CD4-positive, alpha-beta T cell treated with Interleukin-17A for 1 hour (primary cell): ENCODE measurements at places on chromosomes 12 and 14.

- DNase-seq: peak; percentile 19
These were observed 3.2 kb downstream of the OR4K2 start for GRCh38 chr14:19878029-19878642.

DNA sequence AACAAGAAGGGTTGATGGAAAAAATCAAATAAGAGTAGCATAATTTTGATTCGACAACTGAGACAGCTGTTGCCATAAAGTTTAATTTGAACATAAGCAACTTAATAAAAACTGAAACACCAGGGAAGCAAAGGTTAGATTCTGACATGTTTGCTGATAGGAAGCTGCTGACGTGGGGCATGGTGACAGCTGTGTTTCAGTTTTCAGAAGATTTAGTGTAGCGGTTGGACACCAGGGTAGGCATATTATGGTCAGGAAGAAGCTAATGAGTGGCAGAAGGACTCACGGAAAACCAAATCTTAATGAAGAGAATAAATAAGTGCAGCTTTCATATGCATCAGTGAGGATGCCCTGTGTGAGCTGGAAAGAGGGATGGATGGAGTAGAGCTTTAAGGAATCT, 336.7 kb upstream of the RPL10L start:
- no peak for DNase-seq

DNA sequence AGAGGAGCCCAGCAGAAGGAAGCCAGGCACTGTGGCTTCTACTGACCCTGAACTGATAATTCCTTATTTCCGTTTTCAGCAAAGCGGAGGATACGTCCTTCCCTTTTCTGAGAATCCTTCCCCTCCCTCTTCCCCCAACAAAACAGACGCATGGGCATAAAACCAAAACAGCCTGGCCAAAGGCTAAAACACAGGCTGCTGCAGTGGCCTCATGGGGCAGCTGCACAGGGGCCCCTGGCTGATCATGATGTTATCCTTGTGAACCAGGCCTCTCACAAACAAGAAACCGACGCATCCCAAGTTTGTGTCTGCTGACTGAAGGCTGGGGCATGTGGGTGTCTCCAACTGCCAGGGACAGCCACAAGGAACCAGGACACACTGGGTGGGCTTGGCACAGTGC, 23.4 kb upstream of the STON2 start:
- no peak for DNase-seq

DNA sequence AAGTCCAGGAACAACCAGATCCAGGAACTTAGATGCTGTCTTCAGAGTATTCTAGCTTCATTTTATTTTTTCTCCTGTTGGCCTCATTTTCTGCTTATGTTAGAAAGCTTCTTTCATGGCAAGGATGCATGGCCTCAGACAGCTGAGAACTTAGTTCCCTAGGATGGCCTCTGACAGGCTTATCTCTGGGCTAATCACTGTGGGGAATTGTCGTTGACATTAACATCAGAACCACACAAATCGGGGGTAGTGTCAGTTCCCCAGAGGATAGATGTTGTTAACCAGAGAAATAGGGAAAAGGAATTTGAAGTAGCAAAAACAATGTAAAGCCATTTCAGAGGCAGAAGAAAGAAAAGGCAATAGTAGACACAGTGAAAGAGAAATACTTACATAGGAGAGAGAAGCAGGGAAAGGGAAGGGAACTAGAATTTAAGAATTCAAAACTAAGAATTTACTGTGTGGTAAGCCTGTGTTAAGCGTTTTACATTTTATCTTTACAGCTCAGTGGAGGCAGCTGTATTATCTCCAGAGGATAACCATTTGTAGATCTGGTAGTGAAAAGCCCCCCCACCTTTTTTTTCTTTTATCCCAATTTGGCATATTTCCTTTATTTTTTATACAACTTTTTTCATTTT, 21.8 kb downstream of the FUT8 start:
- no peak for DNase-seq

DNA sequence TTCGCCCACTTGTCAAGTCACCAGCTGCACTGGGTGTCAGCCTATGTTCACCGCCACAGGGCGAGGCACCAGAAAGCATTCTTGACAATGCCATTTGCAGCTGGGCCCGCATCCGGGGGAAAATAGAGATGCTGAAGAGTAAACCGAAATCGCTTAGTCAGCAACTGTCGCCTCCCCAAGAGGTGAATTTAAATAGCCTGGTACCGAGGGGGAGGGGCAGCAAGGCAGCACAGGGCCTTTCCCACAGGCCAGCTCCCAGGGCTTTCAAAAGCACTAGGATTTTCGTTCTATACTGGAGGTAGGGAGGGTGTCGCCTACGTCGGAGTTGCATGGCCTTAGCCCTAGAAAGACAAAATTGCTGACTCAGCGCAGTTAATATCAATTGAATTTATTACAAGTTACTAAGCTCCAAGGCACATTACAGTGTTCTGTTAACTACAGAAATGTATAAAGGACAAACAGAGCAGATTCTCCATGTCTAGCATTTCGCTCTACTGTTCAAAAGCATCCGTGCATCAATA, 4.3 kb downstream of the IRF2BPL start:
- peak; percentile 78 for DNase-seq

DNA sequence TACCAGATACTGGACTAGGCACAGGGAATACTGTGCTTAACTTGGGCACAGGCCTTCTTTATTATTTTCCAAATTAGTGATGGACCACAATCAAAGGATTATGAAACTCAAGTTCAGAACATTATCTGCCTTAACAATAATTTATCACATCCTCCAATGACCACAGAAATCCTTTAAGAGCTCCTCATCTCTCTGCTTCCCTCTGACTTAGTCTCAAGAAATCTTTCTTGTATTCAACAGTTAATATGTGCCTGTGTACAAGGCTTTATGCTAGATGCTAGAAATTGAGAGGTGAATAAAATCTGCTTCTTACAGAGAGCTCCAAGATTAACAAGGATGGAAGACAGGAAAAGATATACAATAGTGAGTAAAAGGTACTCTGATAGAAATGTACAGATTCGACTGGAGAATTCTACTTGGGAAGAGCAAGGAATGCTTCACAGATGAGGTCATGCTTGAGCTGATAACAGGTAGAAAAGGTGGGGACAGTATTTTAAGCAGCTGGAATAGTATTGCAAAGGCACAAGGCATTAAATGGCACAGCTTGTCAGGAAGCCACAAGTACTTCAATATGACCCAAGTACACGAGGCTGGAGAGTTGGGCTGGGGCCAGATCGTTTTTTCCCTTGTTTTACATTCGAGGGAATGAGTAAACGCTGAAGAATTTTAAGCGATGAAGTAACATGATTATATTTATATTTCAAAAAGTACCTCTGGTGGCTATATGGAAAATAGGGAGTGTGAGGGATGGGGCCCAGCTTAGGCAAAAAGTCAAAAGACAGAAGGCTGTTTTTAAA, 55.1 kb upstream of the ARID2 start:
- no peak for DNase-seq

- no peak for DNase-seq
These were observed 46.5 kb downstream of the TSPAN9 start for GRCh38 chr12:3123729-3124128.

DNA sequence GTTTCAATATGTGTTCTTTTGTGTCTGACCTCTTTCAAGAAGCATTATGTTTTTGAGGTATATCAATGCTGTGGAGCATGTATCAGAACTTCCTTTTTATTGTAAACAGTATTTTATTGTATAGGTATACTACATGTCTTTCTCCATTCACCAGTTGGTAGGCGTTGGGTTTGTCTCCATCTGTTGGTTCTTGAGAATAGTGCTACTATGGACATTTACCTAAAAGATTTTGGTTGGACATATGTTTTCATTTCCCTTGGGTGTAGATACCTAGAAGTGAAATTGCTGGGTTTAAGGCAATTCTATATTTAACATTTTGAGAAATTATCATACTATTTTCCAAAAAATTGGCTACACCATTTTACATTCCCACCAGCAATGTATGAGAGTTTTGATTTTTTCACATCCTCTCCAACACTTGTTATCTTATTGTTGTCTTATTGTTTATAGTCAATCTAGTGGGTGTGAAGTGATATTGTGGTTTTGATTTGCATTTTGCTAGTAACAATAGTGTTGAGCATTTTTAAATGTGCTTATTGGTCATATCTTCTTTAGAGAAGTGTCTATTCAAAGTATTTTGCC, 409.2 kb downstream of the IPO8 start:
- DNase-seq: no peak

- DNase-seq: peak; percentile 64
These were observed 142.8 kb downstream of the LRFN5 start for GRCh38 chr14:41749429-41749828.

DNA sequence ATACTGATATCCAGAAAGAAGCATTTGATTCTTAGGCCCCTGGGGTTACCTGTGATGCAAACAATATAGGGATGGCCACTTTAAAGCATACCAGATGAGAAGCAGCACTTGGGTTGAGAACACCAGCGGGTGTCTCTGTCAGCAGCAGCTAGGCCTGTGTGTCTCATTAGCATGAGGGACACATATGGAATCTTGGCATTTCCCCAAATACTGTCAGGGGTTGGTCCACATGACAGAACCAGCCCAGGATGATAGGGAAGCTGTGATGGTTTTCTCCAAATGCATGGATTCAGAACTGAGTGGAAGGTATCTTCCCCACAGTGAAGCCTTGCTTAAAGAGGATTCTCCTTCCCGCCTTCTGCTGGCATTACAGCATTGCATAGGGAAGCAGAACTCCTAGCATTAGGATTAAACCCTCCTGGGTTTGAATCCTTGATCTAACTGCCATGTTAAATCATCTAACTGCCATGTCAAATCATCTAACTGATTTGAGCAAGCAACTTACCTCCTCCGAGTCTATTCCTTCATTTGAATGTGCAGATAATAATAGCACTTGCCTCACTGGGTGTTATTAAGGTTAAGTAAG, 111.5 kb upstream of the WSCD2 start:
- DNase-seq: no peak

GRCh38 chr12:74922117-74922516, 287.5 kb downstream of the KCNC2 start:
- no peak for DNase-seq

DNA sequence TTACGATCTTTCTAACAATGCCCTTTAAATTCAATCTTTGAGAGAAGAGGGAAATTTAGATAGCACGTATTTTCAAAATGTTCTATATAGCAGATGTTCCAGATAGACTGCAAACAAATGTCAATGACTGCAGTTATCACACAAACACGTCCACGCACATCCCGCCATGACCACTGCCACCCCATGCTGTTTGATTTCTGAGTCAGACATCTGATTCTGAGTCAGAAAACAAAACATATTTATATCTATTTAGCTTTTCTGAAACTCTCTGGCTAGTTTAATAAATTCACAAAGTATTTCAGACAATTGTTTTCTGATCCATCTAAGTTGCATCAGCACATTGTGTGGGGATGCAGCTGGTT, 105.9 kb upstream of the BCAT1 start:
- DNase-seq: peak; percentile 35

DNA sequence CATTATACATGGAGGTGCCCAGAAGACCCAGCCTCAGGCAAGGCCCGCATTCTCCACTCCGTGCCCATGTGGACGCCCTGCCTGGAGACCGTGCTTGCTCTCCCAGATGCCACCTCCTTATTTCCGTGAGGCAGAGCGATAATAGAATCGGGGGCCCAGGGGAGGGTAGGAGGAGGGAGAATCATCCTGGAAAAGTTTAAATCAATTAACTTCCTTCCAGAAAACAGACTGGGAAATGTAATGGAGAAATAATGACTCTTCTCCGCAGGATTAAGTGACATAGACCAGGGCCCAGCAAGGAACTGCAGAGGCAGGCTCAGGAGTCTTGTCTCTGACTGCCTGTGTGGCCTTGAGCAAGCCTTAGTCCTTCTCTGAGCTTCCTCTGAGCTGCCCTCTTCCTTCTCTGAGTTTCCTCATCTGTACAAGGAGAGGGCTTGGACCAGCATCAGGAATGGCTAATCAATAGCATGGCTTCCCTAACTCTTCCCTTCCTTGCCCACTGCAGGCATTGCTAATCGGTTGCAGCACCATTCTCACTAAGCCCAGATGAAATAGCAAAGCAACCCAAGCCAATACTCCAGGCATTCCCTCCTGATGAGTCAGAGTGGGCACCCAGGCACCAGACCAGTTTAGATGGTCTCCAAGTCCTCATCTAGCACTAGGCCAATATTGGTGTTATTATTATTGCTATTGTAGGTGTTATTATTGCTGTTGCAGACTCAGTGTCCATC, 11.3 kb upstream of the FAM222A start:
- no peak for DNase-seq

GRCh38 chr12:49643961-49644619, 20.7 kb downstream of the PRPF40B start:
- no peak for DNase-seq

DNA sequence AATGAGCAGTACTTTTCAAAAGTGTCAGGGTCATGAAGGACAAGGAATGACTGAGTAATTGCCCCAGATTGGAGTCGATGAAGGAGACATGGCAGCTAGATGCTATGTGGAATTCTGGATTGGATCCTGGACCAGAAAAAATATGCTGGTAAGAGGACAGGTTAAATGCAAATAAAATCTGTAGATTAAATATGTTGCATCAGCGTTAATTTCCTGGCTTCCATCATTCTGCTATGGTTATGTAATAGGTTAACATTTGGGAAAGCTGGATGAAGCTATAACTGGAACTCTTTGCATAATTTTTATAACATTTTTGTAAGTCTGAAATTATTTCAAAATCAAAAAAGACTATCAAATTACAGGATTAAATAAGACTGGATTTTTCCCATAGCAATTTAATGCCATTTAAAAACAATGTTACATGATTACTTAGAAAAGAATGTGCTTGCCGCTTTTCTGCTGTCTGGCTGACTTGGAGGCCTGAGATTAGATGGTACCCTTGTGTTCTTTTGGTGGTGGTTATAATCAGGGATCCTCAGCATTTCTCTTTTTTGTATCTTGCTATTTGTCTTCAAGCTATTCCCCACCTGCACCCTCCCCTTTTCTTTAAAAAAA, 65.1 kb downstream of the FBXW8 start:
- no peak for DNase-seq

DNA sequence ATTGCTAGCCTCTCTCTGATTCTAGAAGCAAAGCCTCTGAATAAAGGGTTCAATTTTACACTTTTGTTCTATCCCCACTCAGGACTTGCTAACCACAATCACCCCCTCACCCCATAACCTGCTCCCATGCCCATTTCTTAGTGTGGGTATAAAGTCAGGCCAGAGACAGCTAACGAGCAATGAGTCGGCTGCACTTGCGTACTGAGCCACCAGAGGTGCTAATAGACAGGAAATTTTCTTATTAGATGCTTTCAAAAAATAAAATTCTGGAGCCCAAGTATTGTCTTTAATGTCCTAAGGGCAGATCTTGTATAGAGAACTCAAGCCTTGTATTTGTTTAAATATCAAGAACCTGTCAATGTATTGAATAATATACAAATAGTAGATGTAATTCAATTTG, 256.9 kb downstream of the SYT1 start:
- DNase-seq: no peak

GRCh38 chr14:104900639-104901512, 23.8 kb upstream of the PLD4 start:
- no peak for DNase-seq

- DNase-seq: no peak
These were observed 76.6 kb upstream of the CNTN1 start for GRCh38 chr12:40615590-40615989.

- DNase-seq: no peak
These were observed 105.2 kb downstream of the GARIN6 start for GRCh38 chr12:99752740-99753139.
